ENCODE measurements at places on chromosomes 13 and 19. TPM values are rescaled to one million over a fixed set of nuclear protein-coding genes. Genes with fewer than 3 reads are reported as not detected.
A peak's percentile ranks its signal among the peaks of the same experiment; 100 is the strongest.

GRCh38 chr13:111610081-111610480, 289.6 kb downstream of the TEX29 start:
- H3K27ac ChIP-seq = no peak overlapping the region
- H3K4me3 ChIP-seq = no peak overlapping the region
- no peaks in the 10 kb centered on the region for H3K27me3 ChIP-seq
- H3K4me1 ChIP-seq = no peaks in the 10 kb centered on the region
- DNase-seq = no peak
- H3K36me3 ChIP-seq = no peaks in the 10 kb centered on the region

GRCh38 chr19:55613396-55613795, 7.9 kb downstream of the ZNF865 start:
- DNase-seq = no peak
- no peaks in the 10 kb centered on the region for H3K27me3 ChIP-seq
- H3K27ac ChIP-seq = no peak overlapping the region
- H3K36me3 ChIP-seq = peaks cover 34% of the 10 kb centered on the region
- no peak overlapping the region for H3K4me3 ChIP-seq

DNA sequence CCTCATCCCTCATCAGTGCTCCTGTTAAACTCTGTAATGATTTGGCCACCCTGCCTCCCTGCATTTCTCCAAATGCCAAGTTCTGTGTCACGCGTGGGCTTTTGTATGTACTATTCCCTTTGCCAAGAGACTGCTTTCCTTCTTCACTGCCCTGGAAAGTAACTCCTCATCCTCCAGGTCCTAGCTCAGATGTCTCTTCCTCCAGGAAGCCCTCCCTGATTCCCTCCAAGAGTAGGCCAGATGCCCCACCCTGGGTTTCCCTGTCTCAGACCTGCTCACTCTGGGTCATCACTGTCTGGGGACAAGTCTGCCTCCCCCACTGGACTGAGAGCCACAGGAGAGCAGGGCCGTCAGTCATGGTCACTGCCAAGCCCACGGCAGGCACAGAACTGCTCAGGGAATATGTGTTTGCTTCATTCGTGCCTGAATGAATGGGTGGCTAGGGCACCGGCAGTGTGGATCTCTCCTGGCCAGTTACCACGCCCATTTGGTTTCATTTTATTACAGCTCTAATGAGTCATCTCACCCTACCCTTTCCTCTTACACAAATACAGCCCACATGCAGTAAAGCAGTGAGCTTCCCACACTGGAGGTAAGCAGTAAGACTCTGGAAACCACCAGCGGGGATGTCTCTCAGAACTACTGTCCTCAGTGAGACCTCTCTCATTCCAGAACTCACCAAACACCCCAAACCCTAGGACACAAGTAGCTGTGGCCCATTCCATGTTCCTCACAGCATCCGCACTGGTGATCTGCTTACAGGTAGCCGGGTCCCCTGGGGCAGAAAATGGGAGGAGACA, 12.1 kb upstream of the GPR4 start:
- H3K4me1 ChIP-seq = peaks cover 20% of the 10 kb centered on the region
- peak overlapping the region; percentile 91 for H3K27ac ChIP-seq
- peak overlapping the region; percentile 22 for H3K4me3 ChIP-seq
- H3K27me3 ChIP-seq = no peaks in the 10 kb centered on the region

Gene GPR12
- total RNA-seq = not detected

- H3K36me3 ChIP-seq = peaks cover 10% of the 10 kb centered on the region
- DNase-seq = no peak
- no peaks in the 10 kb centered on the region for H3K4me1 ChIP-seq
- H3K4me3 ChIP-seq = no peak overlapping the region
- H3K27me3 ChIP-seq = no peaks in the 10 kb centered on the region
Observed at GRCh38 chr19:397321-397720, 11.6 kb downstream of the C2CD4C start.

DNA sequence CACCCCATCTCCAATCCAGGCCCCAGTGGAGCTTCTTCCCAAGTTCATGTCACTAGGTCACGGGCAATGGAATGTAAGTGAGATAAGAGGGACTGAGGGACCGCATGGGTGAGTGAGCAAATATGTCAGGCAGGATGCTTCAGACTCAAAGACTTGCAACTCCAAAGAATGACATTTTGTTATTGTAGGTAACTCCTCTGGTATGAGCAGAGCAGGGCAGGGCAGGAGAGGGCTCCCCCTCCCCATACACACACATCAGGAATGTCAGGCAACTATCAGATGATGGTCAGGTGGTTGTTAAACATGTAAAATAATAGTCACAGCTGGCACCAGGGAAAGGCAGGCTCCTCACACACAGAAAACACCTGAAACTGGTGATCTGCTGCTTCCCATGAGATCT, 10.6 kb downstream of the ERVV-2 start:
- no peaks in the 10 kb centered on the region for H3K4me1 ChIP-seq
- H3K27me3 ChIP-seq = no peaks in the 10 kb centered on the region
- DNase-seq = no peak
- H3K36me3 ChIP-seq = no peaks in the 10 kb centered on the region
- H3K4me3 ChIP-seq = no peak overlapping the region

DNA sequence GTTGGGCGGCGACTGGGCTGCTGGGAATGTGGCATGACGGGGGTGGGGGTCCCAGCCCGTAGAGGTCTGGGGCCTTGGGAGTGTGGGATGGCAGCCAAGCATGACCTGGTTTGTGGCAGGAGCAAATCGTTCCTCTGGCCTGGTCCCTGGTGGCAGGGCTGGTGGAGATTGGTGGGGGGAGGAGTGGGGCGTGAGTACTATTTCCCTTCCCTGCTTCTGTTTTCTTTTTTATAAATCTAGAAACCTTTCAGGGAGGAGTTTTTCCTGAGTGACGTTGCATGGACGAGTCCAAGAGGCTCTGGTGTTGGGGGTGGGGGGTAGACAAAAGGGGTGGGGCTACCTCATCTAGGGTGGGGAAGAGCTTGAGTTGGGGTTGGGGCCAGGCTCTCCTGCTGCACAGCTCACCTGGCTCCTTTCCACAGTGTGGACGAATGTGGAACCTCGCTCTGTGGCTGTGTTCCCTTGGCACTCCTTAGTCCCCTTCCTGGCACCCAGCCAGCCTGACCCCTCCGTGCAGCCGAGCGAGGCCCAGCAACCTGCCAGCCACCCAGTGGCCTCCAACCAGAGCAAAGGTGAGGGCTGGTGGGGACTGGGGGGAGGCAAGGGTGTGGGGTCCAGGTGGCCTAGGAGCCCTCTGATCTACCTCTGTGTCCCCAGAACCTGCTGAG, 15.4 kb upstream of the PRR19 start:
- DNase-seq = no peak
- no peak overlapping the region for H3K4me3 ChIP-seq
- H3K27ac ChIP-seq = no peak overlapping the region
- peaks cover 24% of the 10 kb centered on the region for H3K36me3 ChIP-seq
- no peaks in the 10 kb centered on the region for H3K27me3 ChIP-seq

DNA sequence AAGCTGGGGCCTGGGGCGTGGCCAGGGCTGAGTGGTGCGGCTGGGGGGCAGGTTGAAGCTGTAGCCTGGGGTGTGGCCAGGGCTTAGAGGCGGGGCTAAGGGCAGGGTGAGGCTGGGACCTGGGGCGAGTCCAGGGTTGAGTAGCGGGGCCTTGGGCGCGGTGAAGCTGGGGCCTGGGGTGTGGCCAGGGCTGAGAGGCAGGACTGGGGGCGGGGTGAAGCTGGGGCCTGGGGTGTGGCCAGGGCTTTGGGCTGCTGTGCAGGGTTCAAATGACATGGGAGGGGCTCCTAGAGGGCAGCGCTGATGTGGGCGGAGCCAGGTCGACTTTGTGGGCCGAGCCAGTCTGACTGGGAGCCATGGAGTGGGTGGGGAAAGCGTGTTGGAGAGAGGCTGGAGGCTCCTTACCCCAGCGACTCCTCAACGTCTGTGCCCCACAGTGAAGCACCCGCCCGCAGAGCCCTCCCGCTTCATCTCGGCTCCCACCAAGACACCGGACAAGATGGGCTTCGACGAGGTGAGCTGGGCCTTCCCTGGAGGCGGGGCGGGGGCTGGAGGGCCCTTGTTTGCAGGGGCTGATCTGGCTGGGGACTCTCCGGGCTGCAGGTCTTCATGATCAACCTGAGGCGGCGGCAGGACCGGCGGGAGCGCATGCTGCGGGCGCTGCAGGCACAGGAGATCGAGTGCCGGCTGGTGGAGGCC, 21.5 kb downstream of the COLGALT1 start:
- H3K27ac ChIP-seq = no peak overlapping the region
- peaks cover 1% of the 10 kb centered on the region for H3K4me1 ChIP-seq
- no peak overlapping the region for H3K4me3 ChIP-seq
- H3K36me3 ChIP-seq = peaks cover 63% of the 10 kb centered on the region
- H3K27me3 ChIP-seq = no peaks in the 10 kb centered on the region

Gene OBI1
- 17.7 TPM for total RNA-seq

Gene ACP5
- total RNA-seq = 27.0 TPM

DNA sequence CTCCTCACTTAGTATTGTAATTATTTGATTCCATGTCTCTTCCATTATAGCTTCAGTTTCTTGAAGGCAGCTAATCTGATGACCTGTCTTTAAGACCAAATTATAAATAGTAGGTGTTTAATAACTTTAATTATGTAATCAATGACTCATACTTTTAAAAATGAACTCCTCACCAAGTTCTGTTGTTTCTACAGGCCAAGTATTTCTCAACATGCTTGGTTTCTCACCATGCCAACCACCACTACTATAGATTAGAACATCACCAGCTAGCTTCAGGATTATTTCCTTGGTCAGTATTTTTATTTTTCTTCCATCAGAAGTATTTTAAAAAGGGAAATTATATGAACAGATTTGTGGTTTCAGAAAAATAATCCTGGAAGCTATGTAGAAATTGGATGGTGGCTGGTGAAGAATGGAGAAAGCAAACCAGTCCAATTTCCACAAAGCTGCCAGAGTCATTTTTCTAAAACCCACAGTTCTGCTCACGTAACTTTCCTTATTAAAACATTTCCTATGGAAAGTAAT, 237.7 kb upstream of the DACH1 start:
- no peaks in the 10 kb centered on the region for H3K27me3 ChIP-seq
- no peaks in the 10 kb centered on the region for H3K36me3 ChIP-seq
- no peaks in the 10 kb centered on the region for H3K4me1 ChIP-seq
- H3K4me3 ChIP-seq = no peak overlapping the region

Gene ZNF134
- 7.9 TPM for total RNA-seq

DNA sequence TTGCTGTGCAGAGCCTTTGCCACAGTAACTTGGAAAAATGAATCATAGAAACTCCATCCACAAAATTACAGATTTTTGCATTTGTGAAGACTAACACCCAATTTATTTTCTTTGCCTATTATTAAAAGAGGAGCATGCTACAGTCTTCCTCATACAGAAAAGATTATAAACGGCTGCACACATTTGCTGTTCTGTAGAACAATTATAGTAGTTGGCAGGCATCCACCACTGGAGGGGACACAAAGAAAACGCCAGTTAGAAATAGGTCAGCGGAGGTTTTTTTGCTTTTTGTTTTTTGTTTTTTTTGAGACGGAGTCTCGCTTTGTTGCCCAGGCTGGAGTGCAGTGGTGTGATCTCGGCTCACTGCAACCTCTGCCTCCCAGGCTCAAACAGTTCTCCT, 51.6 kb downstream of the SACS start:
- no peak for DNase-seq
- peaks cover 66% of the 10 kb centered on the region for H3K4me1 ChIP-seq

- no peak overlapping the region for H3K27ac ChIP-seq
- H3K36me3 ChIP-seq = no peaks in the 10 kb centered on the region
- H3K27me3 ChIP-seq = no peaks in the 10 kb centered on the region
- no peak overlapping the region for H3K4me3 ChIP-seq
Observed at GRCh38 chr13:103371271-103371670, 305.1 kb upstream of the SLC10A2 start.

Gene FFAR1
- total RNA-seq = 0.09 TPM

- no peaks in the 10 kb centered on the region for H3K36me3 ChIP-seq
- peaks cover 57% of the 10 kb centered on the region for H3K27me3 ChIP-seq
- H3K4me3 ChIP-seq = peak within 1 kb of the TSS; percentile 61
- DNase-seq = no peak
Observed at GRCh38 chr19:11418549-11419506, at the start of gene RGL3. Gene RGL3 (minus strand): TSS chr19:11419314. CDS start chr19:11419278, 36 bp downstream.

Gene LCP1
- total RNA-seq = 741 TPM

DNA sequence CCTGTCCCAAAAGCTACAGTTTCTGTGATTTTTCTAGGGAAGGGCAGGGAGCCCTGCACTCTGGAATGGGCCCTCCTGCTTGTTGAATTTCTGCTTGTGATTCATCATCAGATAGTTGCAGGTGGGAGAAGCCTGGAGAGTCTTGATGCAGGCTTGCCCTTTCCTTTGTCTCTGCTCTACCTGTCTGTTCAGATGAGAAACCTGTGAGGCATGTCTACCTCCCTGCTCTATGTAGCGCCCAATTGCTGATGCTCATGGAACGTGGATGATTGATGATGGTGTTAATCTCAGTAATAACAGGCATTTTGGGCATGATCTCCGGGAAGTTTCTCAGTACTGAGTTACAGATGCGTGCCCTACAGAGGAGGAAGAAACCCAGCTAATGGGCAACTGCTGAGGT, 10.9 kb upstream of the CBY2 start:
- no peak for DNase-seq
- peaks cover 2% of the 10 kb centered on the region for H3K27me3 ChIP-seq
- H3K27ac ChIP-seq = no peak overlapping the region
- H3K4me1 ChIP-seq = peaks cover 10% of the 10 kb centered on the region
- no peaks in the 10 kb centered on the region for H3K36me3 ChIP-seq
- no peak overlapping the region for H3K4me3 ChIP-seq

- H3K27me3 ChIP-seq = no peaks in the 10 kb centered on the region
- peak overlapping the region; percentile 97 for H3K4me3 ChIP-seq
- no peak for DNase-seq
- H3K36me3 ChIP-seq = peaks cover 28% of the 10 kb centered on the region
- peaks cover 42% of the 10 kb centered on the region for H3K4me1 ChIP-seq
Observed at GRCh38 chr19:33374236-33374714, 766 bp downstream of the CEBPG start.

DNA sequence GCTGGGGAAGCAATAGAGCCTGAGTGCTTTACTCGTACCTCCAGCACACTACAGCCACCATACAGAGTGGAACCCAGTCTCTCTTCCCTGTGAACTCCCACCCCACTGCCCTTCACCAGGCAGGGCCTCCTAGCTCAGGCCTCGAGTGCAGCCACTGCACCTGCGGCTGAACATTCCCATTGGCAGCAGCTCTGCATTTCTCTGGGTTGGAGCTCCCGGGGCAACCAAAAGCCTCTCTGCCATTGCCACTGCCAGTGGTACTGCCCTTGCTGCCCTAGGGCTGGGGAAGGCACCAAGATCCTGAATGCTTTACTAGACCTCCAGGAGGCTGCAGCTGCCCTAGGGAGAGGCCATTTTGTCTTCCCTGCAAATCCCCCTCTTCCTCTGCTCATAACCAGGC, 266.8 kb downstream of the TDRD3 start:
- no peaks in the 10 kb centered on the region for H3K27me3 ChIP-seq
- H3K4me1 ChIP-seq = no peaks in the 10 kb centered on the region
- no peaks in the 10 kb centered on the region for H3K36me3 ChIP-seq
- H3K27ac ChIP-seq = no peak overlapping the region
- H3K4me3 ChIP-seq = no peak overlapping the region

GRCh38 chr19:32652894-32653598, 21.9 kb downstream of the ANKRD27 start:
- H3K36me3 ChIP-seq = peaks cover 21% of the 10 kb centered on the region
- no peaks in the 10 kb centered on the region for H3K27me3 ChIP-seq
- no peak overlapping the region for H3K27ac ChIP-seq
- DNase-seq = no peak

Gene CLASRP
- 105 TPM for total RNA-seq

Gene BST2
- total RNA-seq = 133 TPM

- no peaks in the 10 kb centered on the region for H3K36me3 ChIP-seq
- peaks cover 5% of the 10 kb centered on the region for H3K27me3 ChIP-seq
- no peak overlapping the region for H3K27ac ChIP-seq
- no peak for DNase-seq
Observed at GRCh38 chr13:102441085-102441484, 39.2 kb upstream of the FGF14 start.
